Natural killer cell treated with Interleukin-12 subunit alpha and Interleukin-12 subunit beta and Interleukin-15 and Interleukin-18, amount 100 ng/mL, for 72 hours (primary cell): ENCODE measurements at places on chromosomes 3 and 15.
A peak's percentile ranks its signal among the peaks of the same experiment; 100 is the strongest.

GRCh38 chr15:31235311-31236183 is 91.1 kb upstream of the KLF13 start:
- peaks cover 4% of the 10 kb centered on the region for H3K4me1 ChIP-seq
- no peak for DNase-seq

GRCh38 chr3:17833786-17834559 is 91.5 kb upstream of the TBC1D5 start:
- no peaks in the 10 kb centered on the region for H3K36me3 ChIP-seq
- peaks cover 19% of the 10 kb centered on the region for H3K27me3 ChIP-seq
- H3K27ac ChIP-seq = no peak overlapping the region
- H3K4me1 ChIP-seq = no peaks in the 10 kb centered on the region
- DNase-seq = no peak

GRCh38 chr3:120587332-120587975 is 8.7 kb upstream of the NDUFB4 start:
- peaks cover 22% of the 10 kb centered on the region for H3K27me3 ChIP-seq
- DNase-seq = no peak
- H3K4me3 ChIP-seq = no peak overlapping the region
- H3K27ac ChIP-seq = no peak overlapping the region

- peaks cover 76% of the 10 kb centered on the region for H3K4me1 ChIP-seq
- H3K36me3 ChIP-seq = peaks cover 6% of the 10 kb centered on the region
- H3K27me3 ChIP-seq = no peaks in the 10 kb centered on the region
- DNase-seq = peak; percentile 86
These were observed 161.4 kb downstream of the CHST2 start for GRCh38 chr3:143280984-143281383.

- no peaks in the 10 kb centered on the region for H3K4me1 ChIP-seq
- DNase-seq = no peak
- no peaks in the 10 kb centered on the region for H3K36me3 ChIP-seq
- H3K27me3 ChIP-seq = no peaks in the 10 kb centered on the region
These were observed 657.5 kb upstream of the DPPA4 start for GRCh38 chr3:109994853-109995252.

- no peaks in the 10 kb centered on the region for H3K27me3 ChIP-seq
- no peaks in the 10 kb centered on the region for H3K36me3 ChIP-seq
- no peak overlapping the region for H3K27ac ChIP-seq
- no peak for DNase-seq
- no peak overlapping the region for H3K4me3 ChIP-seq
These were observed 565.3 kb downstream of the CADM2 start for GRCh38 chr3:85524104-85524503.

GRCh38 chr3:182644790-182645433 is 148.4 kb upstream of the ATP11B start:
- no peak overlapping the region for H3K27ac ChIP-seq
- H3K4me3 ChIP-seq = no peak overlapping the region
- no peak for DNase-seq
- H3K27me3 ChIP-seq = peaks cover 44% of the 10 kb centered on the region
- H3K4me1 ChIP-seq = no peaks in the 10 kb centered on the region
- H3K36me3 ChIP-seq = no peaks in the 10 kb centered on the region
